NCI-H774 (cell line): ENCODE measurements at places on chromosomes 7 and 10.

DNA sequence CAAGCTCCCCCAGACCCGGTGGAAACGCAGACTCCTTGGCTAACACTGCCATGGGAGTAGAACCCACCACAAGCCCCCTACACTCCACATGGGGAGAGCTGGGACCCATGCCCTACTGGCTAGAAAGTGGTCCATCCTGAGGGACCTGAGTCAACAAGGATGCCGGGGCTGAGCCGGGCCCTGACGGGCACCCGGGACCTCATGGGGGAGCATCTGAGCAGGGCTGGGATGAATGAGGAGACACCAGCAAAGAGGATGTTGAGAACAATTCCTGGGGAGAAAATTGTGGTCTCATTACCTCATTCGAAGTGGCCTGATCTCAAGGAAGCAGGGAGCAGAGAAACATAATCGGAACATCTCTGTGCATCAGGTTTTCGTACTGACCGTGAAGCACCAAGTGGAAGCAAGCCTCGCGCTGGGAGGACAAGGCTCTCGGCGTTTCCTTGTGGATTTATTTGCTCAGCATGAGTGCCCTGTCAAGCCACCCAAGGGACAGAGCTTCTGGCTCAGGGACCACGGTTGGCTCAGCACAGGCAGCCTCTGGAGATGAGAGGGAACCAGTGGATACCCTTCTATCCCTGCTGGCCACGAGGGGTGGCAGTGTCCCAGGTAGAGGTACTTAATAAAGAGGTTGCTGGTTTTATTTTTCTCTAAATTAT, 132.2 kb upstream of the FAM20C start:
- no peak for DNase-seq

- no peak for DNase-seq
Measured at GRCh38 chr7:40733578-40733977, 598.8 kb downstream of the SUGCT start.

DNA sequence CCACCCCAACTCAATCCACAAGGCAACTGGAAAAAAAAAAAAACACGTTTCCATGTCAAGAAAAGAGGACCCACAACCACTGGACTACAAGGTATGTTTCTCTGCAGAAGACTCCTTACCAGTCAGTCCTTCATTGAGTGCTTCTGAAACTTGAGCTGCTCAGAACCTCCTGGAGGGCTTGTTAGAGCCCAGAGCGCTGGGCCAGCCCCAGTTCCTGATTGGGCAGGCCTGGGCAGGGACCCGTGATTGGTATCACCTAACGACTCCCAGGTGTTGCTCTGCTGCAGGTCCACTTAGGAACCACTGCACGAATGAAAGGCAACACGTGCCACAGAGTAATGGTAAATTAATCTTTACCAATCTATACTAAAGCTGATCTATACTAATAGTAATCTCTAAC, 473 bp upstream of the CCDC201 start:
- DNase-seq = no peak

DNA sequence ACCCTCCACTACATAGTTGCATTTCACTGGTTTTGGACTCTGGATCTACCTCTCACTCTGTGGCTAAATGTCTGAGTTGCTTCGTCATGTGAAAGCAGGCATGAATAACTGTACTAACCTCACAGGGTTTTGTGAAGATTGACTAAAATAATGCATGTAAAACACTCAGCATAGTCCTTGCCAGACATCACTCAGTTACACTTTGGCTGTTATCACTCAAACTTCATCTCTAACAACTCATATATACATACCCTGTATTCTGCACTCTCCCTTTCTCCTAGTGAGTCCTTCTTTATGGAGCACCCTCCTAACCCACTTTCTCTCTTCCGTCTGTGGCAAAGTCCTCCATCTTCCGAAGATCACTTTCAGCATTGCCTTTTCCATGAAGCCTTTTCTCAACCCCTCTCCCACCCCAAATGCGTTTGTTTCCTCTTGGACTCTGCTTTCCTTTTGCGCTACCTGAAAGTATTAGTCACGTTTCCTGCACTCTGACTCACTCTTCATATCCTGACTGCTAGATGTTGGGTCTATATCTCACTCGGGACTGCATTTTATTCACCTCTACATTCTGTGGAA, 72.6 kb downstream of the OSBPL3 start:
- no peak for DNase-seq

- DNase-seq = no peak
Measured at GRCh38 chr7:88826222-88826621, 30.7 kb upstream of the TEX47 start.

GRCh38 chr7:140060243-140060630, 2.5 kb downstream of the PARP12 start:
- DNase-seq = no peak

DNA sequence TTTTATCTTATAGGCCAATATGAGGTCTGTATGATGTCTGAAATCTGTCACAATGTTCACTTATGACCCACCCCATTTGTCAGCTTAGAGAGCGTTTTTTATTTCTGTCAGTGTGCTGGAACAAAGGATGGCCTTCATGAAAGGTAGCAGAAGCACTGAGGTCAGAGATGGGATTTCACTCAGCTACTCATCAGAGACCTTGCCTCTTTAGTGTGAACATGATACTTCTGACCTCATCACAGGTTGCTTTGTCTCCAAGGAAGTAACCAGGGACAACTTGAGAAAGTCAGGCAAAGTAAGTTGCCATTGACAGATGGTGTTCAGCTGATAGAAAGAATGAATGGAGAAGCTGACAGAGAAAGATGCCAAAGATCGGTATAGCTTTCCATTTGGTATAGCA, 16.3 kb downstream of the YAE1 start:
- DNase-seq = no peak
